ENCODE measurements at places on chromosomes 2 and 18.

GRCh38 chr2:32399221-32399620 is 42.4 kb downstream of the BIRC6 start:
- DNase-seq, result no peak

GRCh38 chr2:67712484-67712883 is 315.4 kb downstream of the ETAA1 start:
- DNase-seq, result no peak

DNA sequence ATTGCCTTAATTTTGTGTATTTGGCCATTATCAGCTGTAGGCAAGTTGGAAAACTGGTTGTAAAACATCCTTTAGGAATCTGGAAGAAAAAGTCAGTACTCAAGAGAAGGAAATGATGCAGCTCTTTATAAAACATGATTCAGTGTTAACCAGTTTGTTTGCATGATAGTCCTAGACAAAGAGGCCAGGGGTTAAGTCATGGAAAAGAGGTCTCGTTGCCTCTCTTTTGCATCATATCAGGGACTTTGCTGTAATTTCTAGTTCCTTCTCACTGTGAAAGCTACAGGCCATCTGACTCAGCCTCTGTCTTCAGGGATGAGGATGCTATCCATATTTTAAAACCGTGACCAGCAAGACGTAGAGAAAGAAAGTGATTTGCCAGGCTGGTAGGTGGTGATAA is 38.0 kb downstream of the NPAS2 start:
- DNase-seq, result no peak

GRCh38 chr2:207513551-207514257 is 16.1 kb upstream of the CREB1 start:
- no peak for DNase-seq

GRCh38 chr2:2121887-2122286 is 209.2 kb downstream of the MYT1L start:
- DNase-seq, result no peak

GRCh38 chr18:79429381-79429780 is 33.7 kb downstream of the NFATC1 start:
- DNase-seq, result no peak

DNA sequence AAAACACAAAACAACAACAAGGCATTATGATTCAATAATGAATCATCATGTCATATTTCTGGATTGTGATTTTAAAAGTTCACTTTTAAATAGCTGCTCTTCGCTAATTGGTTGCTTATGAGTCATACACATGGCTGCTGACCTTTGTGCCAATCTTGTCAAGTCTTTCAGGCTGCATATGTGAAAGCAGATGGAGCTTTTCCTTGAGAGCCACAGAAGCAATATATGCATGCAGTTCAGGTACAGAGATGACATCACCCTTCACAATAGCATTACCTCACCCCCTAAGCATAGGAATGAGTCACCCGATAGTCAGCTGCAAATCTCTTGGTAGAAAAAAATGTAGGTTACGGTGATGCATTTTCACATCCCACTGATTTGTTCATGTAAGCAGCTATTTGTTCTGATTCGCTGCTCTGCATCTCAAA is 27.2 kb downstream of the EIF2AK3 start:
- DNase-seq, result peak; percentile 99

- DNase-seq, result no peak
Measured at GRCh38 chr2:38262069-38262871, 114.8 kb downstream of the ATL2 start.

DNA sequence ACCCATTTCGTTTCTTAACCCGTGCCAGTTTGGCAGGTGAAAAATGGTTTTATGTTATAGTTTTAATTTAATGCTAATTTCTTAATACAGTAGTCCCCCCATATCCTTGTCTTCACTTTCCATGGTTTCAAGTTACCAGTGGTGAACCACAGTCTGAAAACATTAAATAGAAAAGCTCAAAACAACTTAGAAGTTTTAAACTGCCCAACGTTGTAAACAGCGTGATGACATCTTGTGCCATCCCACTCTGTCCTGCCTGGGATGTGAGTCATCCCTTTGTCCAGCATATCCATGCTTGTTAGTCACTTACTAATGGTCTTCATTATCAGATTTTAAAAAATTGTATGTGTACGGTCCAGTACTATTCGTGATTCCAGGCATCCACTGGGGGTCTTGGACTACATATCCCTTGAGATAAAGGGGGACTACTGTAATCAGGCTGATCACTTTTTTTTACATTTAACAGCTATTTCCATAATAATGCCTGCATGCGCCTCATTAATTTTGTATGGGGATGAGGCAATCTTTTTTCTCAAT is 31.9 kb downstream of the SLC66A3 start:
- DNase-seq, result no peak

DNA sequence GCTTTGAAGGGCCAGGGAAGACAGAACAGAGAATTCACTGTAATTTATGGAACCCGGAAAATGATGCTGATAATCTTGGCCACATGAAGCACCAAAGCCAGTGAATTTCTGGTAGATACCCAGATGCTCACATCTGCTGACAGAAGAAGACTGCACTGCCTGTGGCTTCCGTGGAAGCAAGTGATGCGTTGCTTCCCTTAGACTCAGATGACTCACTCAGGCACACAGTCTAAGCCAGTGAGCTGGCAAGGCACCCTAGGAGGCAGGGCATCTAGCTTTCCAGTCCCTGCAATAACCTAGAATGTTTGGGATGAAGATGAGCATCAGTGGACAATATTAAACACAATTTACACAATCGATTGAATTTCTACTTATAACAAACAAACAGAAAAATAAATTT is 284.7 kb downstream of the CMPK2 start:
- no peak for DNase-seq
